NT2/D1 (cell line): ENCODE measurements at places on chromosomes 13 and 19.

DNA sequence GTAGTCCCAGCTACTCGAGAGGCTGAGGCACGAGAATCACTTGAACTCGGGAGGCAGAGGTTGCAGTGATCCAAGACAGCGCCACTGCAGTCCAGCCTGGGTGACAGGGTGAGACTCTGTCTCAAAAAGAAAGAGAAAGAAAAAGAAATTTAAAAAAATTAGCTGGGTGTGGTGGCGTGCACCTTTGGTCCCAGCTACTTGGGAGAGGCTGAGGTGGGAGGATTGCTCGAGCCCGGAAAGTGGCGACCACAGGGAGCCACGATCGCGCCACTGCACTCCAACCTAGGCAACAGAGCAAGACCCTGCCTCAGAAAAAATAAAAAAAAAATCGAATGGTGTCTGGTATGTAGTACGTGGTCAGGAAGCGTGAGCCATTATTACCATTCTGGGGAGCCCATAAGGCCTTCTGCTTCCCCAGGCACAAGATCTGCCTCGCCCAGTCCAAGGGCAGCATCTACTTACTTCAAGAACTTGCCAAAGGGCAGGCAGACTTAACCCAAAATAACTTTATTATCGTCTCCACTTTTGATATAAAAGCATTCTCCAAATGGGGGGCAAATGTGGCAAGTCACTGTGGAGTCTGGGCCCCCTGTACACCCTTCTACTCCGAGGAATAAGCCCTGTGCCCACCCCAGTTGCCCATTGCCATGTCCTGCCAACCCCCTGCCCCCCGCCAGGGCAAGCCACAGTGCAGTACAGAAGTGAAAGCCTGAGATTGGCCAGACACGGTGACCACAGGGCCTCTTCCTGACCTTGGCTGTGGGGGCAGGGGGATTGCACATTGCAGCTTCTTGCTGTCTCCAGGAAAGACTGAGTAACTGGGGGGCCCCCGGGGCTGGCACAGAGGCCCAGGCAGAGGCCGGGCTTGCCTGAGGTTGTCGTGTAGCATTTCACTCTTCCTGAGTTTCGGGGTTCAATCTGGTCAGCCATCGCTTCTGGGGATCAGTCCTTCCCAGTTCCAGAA lies 12.6 kb downstream of the CCL25 start:
- no peak for DNase-seq

DNA sequence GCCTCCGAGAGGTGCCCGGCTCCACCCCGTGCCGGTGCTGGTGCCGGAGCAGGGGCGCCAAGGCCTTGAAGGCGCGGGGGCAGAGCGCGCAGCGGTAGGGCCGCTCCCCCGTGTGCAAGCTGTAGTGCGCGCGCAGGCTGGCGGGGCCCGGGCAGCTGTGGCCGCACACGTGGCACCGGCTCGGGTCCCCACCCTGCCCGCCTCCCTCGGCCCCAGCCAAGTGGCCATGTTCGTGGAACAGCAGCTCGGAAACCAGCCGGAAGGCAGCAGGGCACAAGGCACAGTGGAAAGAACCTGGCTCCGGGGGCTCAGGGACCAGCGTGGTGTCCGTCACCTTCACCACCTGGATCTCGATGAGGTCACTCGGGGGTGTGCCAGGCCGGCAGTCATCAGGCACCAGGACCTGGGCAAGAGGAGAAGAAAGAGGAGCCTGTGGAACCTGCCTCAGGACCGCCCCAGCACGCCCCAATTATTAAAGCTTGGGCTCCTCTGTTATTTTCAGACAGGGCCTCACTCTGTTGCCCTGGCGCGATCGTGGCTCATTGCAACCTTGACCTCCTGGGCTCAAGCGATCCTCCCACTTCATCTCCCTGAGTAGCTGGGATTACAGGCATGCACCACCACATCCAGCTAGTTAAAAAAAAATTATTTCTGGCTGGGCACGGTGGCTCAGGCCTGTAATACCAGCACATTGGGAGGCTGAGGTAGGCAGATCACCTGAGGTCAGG lies 2.0 kb downstream of the ZNF784 start:
- no peak for DNase-seq

DNA sequence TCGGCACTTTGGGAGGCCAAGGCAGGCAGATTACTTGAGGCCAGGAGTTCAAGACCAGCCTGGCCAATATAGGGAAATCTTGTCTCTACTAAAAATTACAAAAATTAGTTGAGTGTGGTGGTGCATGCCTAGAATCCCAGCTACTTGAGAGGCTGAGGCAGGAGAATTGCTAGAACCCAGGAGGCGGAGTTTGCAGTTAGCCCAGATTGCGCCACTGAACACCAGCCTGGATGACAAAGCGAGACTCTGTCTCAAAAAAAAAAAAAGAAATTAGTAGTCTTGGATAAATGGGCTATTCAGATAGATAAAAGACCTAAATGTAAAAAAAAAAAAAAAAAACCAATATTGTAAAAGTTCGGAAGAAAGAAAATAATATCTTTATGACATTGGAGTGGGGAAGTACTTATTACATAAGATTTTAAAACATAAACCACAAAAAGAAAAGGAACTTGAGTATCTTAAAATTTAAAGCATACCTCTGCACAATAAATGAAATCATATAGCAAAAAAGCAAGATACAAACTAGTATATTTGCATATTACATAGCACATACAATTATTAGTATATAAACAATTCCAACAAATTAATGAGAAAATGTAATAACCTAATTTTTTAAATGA lies 26.7 kb upstream of the RNASEH2B start:
- DNase-seq, result no peak

GRCh38 chr19:9151367-9151766 lies 11.2 kb downstream of the ZNF317 start:
- no peak for DNase-seq

DNA sequence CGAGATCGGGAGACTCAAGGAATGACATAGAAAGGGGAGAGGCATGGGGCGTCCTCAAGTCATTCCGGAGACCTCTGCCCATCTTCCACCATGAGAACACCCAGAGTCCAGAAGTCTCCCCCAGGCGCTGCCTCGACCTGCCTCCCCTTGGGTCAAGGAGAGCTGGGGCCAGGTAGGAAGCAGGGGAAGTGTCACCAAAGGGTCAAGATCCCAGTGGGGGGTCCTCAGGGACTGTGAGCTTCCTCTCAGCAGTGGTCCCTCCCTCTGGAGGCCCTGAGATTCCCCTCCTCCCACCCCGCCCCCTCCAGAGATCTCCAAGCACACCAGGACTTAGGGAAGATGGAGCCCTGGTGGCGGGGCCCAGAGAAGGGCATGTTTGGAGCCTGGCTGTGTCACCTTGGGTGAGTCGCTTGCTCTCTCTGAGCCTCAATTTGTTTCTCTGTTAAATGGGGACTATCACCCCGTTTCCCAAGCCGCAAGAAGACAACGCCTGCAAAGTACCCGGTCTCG lies 919 bp downstream of the DACT3 start:
- no peak for DNase-seq
